Chondrocyte (in vitro differentiated cells): ENCODE measurements at places on chromosomes 1 and 21. TPM values are rescaled to one million over a fixed set of nuclear protein-coding genes. Genes with fewer than 3 reads are reported as not detected.

- no peak for DNase-seq
Measured at GRCh38 chr1:173002891-173003838, 47.6 kb downstream of the TNFSF18 start.

- DNase-seq = no peak
Measured at GRCh38 chr1:186463511-186463910, 2.6 kb upstream of the PDC start.

- DNase-seq = no peak
Measured at GRCh38 chr1:99365545-99365944, 101.3 kb downstream of the PLPPR4 start.

DNA sequence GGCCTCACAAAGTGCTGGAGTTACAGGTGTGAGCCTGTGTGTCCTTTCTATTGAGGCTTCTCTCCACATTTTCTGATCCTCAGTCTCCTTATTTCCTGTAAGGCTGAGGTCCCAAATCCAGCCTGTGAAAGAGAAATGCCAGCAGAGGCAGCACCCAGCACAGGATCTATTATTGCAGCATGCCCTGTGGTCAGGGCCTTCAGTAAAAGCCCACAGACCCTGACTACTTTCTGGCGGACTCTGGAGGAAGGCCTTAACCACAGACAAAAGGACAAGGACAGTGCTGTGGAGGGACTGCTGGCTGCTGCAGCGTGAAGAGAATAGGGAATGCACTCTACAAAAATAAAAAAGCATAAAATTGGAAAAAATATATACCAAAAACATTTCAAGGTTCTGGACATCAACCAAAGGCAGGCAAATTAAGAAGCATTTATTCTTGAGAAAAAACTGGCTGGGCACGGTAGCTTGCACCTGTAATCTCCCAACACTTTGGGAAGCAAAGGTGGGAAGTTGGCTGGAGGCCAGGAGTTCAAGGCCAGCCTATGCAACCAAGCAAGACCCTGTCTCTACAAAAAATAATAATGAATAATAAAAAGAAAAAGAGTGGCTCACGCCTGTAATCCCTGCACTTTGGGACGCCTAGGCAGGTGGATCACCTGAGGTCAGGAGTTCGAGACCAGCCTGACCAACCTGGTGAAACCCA is 9.4 kb upstream of the PGD start:
- DNase-seq = no peak

DNA sequence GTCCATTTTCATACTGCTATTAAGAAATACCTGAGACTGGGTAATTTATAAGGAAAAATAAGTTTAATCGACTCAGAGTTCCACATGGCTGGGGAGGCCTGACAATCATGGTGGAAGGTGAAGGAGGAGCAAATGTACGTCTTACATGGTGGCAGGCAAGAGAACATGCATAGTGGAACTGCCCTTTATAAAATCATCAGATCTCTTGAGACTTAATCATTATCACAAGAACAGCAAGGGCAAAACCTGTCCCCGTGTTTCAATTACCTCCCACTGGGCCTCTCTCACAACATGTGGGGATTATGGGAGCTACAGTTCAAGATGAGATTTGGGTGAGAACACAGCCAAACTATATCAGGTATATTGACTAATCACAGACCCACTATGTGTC is 370.2 kb upstream of the USP24 start:
- DNase-seq = no peak

DNA sequence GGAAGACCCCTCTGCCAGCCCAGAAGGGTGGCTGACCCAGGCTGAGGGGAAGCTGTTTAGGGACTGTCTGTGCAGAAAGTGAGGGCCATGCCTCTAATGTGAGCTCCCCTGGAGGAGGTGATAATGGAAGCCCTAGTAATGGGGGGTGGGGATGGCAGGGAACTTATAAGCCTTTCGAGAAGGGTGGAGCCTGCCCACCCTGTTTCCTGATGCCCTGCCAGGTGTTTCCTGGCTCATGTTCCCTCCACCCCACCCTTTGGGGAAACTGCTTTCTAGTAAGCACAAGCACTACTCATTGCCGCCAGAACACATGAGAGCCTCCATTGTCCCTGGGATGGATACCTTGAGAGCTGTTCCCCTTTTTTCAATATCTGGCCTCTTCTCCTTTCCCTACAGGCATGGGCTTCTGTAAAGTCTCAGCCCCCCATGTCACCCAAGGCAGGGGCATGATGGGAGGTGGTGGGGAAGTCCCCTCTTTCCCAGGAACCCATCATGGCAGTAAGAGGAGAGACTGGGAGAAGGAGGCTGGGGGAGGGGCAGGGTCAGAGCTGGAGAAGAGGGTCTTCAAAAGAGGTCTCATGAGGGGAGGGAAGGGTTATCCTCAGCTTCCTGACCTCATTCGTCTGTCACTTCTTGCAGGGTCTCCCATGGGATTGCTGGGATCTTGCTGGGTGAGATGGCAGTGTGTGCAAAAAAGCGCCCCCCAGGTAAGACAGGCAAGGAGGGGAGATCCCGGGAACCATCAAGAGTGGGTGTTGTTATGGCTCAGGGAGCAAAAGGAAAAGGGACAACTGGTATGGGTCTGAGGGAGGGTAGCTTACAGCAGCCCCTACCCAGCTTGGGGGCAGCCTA is 2.4 kb downstream of the ATP8B2 start:
- DNase-seq = no peak

GRCh38 chr1:47841356-47841755 is 155.8 kb downstream of the TRABD2B start:
- no peak for DNase-seq

The IFNAR2 gene
- 16.5 to 19.4 TPM (median 18.6 TPM) in 3 replicates for total RNA-seq

The RGS18 gene
- not detected in 3 replicates for total RNA-seq

The RYR2 gene
- 0.02 to 0.15 TPM (median 0.12 TPM) in 3 replicates for total RNA-seq
